Stimulated activated CD4-positive, alpha-beta T cell treated with anti-CD3 and anti-CD28 coated beads, Interleukin-15, amount 100 ng/mL, for 48 hours (primary cell): ENCODE measurements at places on chromosomes 3 and 15.

- DNase-seq: no peak
Observed at GRCh38 chr3:105904251-105904650, 35.4 kb upstream of the CBLB start.

- no peak for DNase-seq
Observed at GRCh38 chr3:31187380-31187779, 292.9 kb upstream of the GADL1 start.

GRCh38 chr15:67244971-67245478, 9.4 kb downstream of the AAGAB start:
- no peak for DNase-seq

DNA sequence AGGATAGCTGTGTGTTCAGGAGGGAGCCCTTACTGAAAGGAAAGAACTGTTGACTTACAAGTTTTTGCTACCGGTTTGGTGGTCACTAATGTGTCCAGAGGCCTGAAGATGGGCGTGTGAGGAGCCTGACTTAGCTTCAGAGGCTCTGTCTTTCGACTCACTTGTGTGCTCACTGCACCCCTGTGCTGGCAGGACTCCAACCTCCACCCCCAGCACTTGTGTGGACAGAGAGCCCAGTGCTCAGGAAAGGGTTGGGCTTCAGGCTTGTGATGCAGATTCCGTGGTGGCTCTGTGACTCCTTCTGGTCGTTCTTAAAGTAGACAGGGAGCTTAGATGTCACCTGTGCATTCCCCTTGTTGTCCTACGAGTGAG, 100.9 kb downstream of the PGPEP1L start:
- DNase-seq: no peak

DNA sequence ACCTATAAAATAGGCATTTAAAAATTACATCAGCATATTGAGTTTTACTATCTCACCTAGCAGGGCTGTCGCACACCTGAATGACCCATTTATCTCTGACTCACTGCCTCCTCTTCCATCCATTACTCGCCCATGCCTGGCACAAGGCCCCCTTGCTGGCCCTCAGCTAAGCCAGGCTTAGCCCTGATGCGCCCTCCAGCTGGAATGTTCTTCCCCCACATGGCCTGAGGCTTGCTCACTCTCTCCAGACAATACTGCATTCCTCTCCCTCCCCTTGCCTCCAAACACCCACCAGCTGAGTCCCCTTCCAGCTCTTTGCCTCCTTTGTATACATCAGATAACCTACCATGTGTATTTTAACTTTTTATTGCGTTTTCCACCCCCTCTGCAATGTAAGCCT, 7.2 kb downstream of the SH3BP5 start:
- no peak for DNase-seq

DNA sequence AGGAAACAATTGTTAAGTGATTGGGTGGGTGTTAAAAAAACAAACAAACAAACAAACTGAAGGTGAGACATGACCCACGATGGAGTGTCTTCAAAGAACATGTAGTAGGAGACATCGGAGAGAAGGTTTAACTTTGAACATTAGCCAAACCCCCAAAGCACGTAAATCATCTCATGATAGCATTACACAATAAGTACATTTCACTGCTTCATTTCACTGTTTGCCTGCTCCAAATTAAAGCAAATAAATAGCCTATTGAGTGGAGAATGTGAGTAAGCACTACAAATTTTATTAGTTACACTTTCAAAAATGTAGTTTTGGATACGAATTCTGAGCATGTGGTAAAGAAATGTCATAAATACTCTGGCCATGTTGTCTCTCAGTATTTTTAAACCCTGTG, 287.0 kb downstream of the SI start:
- no peak for DNase-seq

DNA sequence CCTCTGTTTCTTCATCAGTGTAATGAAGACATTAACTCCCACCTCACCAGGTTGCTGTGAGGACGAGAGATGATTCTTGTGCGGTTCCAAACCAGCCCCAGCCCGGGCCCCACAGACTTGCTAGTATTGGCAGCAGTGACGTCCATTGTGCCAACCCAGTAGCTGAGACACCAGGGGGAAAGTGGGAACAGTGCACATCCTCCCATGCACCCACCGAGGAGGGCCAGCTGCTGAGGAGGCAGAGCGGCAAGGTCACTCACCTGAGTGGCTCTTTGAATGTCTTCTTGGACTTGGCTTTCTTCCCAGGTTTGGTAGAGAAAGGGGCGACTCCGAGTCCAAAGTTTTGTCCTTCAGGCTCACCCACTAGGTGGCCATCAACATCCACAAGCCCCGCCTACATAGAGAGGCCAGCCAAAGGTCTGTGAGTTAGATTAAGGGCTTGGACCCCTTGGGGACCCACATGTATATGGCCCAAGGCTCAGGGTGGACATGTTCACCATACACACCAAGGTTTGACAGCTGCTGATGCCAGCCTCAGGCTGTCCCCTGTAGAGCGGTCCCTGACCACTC, 38.0 kb downstream of the KIF9 start:
- no peak for DNase-seq

GRCh38 chr3:133368371-133369067, 31.3 kb upstream of the BFSP2 start:
- DNase-seq: no peak

DNA sequence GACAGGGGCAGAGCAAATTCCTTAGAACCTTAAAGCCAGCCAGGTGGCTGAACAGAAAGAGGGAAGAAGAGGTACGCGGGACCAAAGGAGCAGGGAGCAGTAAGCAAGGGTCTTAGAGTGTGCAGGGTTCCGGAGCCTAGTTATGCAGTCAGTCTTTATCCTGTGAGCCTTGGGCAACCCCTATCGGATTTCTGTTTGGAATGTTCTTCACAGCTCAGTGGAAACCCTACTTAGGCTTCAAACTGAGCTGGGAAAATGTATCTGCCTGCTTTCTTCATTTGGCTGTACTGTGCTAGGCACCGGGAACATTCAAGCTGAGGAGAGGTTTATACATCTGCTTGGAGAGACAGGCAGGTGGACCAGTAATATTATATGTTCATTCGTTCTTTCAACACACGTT, 37.1 kb downstream of the PSMD6 start:
- no peak for DNase-seq

GRCh38 chr15:50064673-50065072, 54.4 kb downstream of the ATP8B4 start:
- no peak for DNase-seq

GRCh38 chr3:109089265-109089664, 28.7 kb downstream of the MORC1 start:
- DNase-seq: no peak

GRCh38 chr3:194632226-194632808, 902 bp downstream of the TMEM44 start:
- no peak for DNase-seq

GRCh38 chr3:140466535-140466934, 211.3 kb upstream of the TRIM42 start:
- no peak for DNase-seq

GRCh38 chr3:45017821-45018220, 8.3 kb upstream of the CLEC3B start:
- DNase-seq: no peak

DNA sequence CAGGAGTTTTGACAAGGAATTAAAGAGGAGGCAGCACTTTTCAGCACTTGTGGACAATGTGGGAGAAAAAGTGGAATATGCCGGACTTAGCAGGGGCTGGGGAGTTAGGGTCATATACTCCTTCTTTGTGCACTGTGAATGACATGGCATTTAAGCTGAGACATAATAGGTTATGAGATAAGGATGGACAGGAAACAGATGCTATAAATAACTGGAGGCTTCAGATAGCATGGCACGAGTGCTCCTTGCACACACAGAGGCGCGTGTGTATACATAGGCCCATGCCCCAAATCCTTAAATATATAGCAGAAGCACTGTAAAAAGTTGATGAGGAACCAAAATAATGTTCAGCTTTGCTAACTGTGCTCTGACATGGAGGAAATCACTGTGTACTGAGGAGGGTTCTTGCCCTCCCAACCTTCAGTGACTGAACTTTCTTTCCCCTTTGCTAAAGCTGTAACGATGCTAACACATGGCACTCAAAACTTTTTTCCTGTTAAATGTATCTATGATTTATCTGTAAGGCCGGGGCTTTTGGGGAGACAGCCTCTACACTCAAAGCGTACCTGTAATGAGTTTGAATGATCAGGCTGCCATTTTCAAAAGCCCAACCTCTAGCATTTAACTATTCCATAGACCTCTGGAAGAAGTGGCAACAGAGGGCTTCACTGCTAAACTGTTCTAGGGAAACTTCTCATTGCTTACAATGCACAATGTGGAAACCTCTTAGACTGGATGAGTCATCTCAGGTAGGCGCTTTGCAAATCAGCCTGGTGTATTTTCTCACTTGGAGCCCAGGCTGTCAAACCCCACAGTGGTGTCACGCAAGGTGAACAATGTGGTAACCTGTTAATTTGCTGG, 784.6 kb downstream of the NR2F2 start:
- no peak for DNase-seq

GRCh38 chr15:69480932-69481331, 28.3 kb downstream of the RPLP1 start:
- no peak for DNase-seq

GRCh38 chr3:69290006-69290405, 95.9 kb downstream of the FRMD4B start:
- no peak for DNase-seq
